ENCODE measurements at places on chromosomes 2 and 18.

DNA sequence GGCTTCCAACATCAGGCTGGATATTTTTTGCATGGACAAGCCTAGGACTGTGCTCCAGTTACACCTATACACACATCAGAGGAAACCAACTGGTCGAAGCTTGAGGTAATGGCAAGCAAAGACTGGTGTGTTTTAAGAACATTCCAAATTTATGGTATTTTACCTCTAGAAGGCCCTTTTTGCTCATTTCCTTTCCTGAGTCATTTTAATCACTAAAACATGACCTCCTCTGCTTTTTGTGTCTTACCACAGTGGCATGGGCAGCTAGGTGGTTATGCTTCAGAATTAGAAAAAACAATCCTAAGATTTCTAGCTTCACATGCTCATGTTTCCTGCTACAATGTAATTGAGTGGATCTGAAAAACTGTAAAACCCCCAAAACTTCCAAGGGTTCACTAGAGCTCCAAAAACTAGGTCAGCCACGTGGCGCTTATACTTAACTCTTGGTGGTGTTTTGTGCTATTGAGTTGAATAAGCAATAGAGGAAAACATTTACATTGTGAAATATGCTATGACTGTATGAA is 30.6 kb upstream of the CHRNA1 start:
- peak; percentile 78 for DNase-seq

GRCh38 chr18:55880617-55881016 is 292.6 kb upstream of the TCF4 start:
- no peak for DNase-seq

DNA sequence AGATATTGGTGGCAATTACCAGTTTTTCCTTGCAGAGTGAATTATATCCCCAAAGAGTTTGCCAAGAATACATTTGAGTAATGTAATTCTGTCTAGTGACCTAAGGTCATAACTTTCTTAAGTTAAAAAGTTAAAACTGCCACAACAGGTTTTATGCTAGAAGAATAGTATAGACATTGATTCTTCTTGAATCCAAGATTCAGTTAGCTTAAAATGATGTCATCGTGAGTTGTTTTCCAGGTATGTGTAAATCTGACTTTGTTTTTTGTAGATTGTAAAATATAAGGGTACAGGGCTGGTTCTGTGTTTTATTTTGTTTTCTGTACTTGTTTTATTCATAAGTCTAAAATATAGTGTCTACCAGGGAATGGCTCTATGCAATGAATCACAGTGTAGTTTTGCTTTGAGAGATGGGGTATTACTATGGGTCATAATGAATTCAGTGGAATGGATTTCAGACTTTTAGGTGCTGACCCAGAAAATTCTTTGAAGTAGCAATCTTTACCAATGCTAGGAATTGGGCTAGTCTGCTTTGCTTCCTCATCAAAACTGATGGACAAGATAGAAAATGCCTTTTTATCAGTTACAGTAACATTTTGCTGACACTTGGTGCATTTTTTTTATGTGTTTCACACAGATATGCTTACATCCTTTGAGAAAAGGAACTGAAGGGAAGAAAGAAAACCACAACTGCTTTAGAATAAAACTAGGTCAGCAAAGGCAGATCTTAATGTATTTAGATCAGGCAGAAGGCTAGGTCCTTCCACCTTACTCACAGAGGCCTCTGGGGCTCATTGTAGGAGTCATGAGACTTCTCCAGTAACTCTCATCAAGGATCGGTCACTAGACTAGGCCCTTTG is 20.8 kb upstream of the MGAT5 start:
- peak; percentile 22 for DNase-seq

DNA sequence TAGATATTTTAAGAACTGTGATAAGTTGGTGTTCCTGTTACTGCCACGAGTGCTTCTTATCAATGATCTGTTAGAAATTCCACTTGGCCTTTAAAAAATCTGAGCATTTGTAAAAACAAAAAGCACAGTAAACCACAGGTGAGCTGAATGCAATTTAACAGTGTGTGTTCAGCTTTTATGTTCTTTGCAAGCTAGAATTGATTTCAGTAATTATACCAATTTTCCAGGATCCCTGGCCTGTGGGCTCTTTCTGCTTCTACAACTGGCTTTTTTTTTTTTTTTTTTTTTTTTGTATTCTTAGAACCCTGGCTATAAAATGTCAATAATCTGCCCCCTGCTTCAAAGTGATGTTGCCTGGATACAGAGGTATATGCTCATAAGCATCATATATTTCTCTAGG is 548.5 kb upstream of the SLC8A1 start:
- DNase-seq: no peak

GRCh38 chr2:150624001-150624401 is 136.5 kb upstream of the RND3 start:
- peak; percentile 69 for DNase-seq

DNA sequence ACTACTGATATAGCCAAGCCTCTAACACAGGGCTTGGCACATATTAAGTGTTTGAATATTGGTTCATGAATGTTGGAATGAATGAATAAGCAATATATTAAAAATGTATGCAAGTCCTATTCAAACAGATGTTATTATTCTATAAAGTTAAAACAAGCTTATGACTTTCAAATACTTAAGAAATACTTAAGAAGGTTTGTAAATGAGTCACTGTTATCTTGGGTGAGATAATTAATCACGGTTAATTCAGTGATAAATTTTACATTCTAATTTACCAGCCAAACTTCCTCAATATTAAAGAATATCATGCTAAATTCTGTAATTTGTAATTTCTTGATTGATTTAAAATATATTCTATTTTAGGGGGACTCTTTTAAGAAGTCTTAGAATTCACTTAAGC is 74.8 kb downstream of the RBMS1 start:
- no peak for DNase-seq

GRCh38 chr18:58955738-58956137 is 91.1 kb downstream of the ZNF532 start:
- no peak for DNase-seq

DNA sequence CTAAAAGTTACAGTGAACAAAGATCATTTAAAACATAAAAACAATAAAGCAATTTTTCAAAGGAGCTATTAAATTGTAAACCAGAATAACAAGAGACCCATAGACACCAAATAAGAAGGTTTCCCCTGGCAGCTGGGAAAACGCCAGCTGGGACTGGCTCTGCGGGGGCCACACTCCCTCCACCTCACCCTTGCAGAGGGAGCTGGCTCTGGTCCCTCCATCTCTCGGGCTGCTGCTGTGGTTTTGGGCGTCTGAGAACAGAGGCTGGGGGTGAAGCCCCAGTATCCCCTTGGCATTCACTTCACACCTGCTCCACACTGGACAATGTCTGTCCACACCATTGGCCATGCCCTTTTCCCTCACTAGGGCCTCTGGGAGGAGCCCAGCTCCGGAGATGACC is 62.1 kb upstream of the OTOS start:
- no peak for DNase-seq
